ENCODE measurements at places on chromosomes 1 and 21. TPM values are rescaled to one million over a fixed set of nuclear protein-coding genes. Genes with fewer than 3 reads are reported as not detected.

GRCh38 chr21:14825514-14825974 lies 239.3 kb downstream of the NRIP1 start:
- no peak for DNase-seq

GRCh38 chr1:151372058-151372934 lies at the start of gene SELENBP1:
SELENBP1 (minus strand) TSS chr1:151372705; CDS start chr1:151372641, 64 bp downstream.
- peak; percentile 94 for DNase-seq

GRCh38 chr1:64983110-64983509 lies 16.8 kb upstream of the JAK1 start:
- DNase-seq: no peak

DNA sequence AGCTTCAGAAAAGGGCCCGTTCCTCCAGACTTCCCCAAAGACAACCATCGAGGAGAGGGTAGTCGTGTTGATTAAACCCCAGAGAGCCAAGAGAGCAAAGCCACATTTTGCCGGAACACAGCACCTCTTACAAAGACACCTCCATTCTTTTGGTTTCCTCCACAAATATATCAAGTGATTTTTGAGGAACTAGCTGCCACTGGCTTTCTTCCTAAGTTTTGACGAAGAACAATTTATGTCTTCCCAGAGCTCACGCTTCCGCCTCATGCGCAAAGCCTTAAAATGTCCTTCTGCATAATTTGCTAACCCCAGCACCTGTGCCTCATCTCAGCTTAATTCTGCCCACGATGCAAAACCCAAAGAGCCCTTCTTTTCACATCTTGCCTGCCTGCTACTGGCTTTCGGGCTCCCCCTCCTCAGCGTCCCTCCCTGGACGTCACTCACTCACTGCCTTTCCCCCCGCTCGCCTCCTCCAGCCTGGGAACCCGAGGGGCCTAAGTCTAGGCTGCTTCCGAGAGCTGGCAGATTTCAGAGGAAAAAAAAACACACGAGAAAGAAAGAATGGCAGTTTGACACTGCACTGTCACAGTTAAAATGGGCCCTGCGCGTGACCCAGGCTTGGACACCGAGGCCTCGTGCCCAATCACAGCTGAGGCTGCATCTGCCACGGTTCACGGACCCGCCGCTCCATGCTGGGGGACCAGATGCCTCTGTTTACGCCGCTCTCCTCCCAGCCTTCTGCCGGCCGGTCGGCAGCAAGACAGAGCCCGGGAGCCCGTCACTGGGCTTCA lies 77.6 kb upstream of the IFNAR2 start:
- DNase-seq: no peak

DNA sequence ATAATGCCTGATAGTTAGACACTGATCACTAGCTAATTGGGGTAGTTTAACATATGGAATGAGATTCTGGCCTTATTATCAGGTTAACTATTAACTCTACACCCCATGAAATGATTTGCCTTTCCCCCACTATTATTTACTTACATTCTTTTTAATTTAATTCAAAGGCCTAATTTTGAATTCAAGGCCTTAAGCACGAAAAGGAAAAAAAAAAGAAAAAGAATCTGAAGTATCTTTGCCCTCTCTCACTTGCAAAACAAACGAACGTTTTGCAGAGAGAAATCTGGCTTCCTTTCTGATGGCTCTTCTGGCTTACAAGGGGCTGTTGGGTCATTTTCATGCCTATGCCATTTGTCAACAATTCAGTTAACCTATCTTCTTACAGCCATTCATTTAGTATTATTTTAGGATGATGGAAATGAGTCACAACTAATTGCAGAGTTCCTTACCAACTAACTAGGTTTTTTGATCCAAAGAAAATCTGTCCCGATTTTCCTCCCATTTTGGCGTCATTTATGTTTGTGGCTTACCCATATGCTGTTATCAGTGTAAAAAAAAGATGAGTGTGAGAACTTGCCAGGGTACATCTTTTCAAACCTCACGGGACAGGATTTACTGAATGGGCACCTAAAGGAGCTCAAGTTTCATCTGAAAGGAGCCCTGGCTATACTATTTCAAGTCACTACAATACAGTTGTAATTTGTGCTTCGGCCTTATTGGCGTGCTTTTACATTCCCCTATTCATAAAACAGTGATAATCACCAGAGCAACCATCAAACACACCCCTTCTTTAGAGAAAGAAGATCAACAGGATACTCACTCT lies 1.9 kb upstream of the ERRFI1 start:
- no peak for DNase-seq

DNA sequence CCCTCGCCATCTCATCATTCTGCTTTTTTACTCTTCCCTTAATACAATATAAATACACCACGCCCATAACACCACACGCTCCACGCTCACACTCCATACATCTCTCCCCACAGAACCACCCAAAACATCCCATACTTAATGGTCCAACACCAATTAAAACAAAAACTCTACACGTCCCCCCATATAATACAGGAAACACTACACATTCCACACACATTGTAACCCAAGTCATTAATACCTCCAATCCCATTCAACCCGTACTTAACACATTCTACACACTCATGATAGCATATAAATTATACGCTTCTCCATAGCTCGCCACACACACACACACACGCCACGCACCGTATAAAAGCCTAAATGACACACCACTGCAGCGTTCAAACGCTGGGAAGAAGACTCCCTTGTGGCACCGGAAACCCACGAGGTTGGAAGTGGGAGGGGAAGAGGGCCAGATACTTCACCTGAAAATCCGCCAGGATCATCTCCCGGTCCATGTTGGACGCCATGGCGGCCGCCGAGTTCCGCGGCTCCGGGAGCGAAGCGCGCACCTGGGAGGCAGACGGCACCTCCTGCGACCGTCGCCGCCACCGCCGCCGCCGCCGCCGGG lies 659 bp downstream of the FAF1 start:
- DNase-seq: peak; percentile 27

The CFHR1 gene
- total RNA-seq: 0.75 TPM

DNA sequence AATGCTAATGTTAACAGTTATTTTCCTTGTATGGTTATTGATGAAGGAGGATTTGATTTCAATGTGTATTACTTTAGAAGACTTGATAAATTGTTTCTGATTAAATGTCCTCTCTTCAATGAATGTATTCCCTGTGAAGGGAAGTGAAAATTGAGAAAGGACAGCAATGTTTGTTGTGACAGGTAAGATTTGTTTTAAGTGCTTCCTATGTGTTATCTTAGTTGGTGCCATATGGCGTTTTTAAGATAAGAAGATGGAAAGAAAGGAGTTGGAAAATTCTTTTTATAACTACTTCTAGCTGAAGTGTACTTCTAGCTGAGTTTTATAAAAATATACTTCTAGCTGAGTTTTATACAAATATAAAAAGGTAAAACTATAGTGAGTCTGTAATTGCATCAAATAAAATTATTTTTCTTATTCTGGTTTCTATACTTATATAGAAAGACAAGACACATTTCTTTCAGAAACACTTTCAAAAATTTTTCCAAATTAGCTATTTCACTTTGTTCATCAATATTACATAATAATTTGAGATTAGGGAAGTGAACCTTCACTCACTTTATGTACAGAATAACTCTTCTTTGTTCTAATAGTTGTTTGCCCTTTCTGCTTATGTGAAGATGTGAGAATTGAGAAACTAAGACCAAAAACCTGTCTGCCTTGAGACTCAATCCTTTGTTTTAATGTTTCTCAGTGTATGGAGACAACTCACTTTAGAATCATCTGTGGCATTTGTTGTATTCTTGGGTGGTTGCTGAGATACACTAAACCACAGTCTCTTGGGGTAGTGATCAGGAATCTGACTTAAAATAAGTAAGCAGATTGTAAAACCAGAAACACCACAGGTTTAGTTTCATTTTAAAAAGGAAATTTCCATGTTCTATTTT lies 382.9 kb upstream of the B3GALT2 start:
- DNase-seq: no peak

DNA sequence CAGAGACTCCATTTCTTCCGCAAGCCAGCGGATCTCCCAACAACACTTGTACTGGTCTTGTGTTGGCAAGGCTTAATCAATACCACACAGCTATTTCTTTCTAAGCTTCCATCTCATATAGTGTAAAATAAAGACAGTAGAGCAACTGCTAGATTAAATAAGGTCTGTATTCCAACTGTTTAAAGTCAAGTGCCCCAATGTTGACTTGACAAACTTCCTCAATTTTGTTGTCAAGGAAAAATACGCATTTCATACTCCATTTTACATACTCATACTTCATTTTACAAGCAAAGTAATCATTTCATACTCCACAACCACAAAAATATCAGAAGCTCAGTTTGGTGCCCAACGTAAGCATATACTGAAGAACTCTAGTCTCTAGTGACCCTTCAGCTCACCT lies 143.0 kb downstream of the RERE start:
- no peak for DNase-seq

DNA sequence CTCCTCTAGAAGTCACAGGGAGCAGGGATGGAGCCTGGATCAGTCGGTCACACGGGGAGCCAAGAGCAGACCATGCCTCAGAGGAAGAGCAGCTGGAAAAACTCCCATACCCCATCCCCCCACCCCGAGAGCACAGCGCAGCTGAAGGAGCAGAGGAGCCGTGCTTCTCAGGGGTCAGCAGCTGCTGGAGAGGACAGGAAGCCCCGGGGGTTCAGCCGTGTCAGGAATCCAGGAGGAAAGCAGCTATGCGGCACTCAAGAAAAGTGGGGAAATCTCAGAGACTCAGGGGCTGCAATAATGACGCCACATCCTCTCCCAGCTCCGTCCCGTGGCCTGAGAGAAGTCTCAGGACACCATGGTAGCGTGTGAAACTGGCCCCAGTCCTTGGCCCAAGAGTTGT lies 102.3 kb downstream of the NPHP4 start:
- DNase-seq: no peak

GRCh38 chr1:182841368-182841988 lies 2.3 kb downstream of the DHX9 start:
- no peak for DNase-seq

The STIL gene
- total RNA-seq: 2.7 TPM

DNA sequence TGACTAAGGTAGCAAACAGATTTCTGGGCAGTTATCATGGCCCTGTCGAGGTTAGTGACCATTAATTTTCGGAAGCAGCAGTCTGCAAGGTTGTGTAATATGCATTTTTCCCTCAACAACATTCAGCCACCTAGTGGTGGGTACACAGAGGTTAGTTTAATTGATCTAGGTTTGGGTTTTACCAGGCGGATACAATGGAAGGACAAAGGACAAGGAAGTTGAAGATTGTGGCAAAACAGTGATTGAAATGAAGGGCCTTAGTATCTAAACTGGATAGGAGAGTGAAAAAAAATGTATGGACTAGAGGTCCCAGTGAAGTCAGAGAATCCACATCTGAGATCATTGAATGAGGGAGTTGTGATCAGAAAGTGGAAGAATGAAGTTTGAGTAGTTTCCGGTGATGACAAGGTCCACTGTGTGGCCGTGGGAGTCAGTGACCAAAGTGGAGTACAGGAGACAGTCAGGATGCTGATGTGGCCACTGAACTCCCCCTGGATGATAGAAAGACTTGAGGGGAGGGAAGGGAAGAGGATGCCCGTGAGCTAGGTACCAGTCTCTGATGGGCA lies 2.8 kb downstream of the ARMH1 start:
- DNase-seq: no peak

DNA sequence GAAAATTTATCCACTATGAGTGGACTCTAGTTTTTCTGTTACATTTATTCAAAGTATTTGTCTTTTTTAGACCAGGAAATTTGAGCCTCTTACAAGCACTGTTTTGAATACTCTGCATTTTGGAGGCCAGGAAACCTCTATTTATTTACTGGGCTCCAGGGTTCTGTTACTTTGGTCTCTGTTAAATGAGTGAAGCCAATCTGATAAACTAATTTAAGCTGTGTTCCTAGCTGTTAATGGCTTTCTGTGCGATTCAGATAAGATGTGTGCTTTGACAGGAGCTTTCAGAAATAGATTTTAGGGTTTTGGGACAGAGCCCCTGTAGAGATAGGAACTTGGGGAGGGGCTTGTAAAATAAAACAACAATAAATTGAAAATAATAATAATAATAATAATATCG lies 23.9 kb downstream of the ACKR1 start:
- DNase-seq: no peak

- DNase-seq: no peak
These were observed 439.3 kb downstream of the USP25 start for GRCh38 chr21:16169102-16169511.

The HSPB7 gene
- 187 TPM for total RNA-seq

DNA sequence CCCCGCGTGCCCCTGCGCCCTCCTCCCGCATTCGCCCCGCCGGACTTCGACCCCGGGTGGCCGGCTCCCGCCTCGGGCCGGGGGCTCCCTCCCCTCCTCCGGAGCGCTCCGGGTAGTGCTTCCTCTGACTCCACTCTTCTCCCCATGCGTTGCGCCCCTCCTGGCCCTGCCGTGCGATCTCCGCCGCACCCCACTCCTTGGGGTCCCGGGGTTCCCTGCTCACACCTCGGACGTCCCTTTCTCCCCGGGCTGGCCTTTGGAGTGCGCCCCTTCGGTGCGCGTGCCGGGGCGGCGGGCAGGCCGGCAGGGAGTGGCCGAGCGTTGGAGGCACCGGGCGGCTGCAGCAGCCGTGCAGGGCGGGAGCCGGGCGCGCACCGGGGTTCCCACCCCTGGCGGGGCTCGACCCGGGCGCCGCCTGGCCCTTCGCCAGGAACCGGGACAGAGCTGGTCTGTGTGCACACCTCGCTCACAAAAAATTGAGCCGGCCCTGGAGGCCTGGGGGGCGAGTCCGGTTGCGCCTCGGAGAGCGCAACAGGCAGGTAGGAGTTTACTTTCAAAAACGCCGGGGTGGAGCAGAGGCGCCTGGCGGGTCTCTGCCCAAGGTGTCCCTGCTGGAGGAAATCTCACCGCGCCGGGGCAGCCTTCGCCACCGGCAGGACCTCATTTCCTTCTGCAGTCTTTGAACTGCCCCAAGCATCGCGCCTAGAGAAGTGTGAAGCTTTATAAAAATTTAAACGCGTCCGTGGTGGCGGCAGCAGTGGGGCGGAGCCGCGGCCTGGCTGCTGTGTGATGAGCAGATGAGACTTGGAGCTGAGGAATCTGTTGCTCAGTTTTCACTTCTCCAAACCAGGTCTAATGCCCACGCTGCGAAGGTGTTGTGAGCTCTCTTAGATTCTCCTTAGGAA lies 650 bp downstream of the VANGL1 start:
- DNase-seq: peak; percentile 41

DNA sequence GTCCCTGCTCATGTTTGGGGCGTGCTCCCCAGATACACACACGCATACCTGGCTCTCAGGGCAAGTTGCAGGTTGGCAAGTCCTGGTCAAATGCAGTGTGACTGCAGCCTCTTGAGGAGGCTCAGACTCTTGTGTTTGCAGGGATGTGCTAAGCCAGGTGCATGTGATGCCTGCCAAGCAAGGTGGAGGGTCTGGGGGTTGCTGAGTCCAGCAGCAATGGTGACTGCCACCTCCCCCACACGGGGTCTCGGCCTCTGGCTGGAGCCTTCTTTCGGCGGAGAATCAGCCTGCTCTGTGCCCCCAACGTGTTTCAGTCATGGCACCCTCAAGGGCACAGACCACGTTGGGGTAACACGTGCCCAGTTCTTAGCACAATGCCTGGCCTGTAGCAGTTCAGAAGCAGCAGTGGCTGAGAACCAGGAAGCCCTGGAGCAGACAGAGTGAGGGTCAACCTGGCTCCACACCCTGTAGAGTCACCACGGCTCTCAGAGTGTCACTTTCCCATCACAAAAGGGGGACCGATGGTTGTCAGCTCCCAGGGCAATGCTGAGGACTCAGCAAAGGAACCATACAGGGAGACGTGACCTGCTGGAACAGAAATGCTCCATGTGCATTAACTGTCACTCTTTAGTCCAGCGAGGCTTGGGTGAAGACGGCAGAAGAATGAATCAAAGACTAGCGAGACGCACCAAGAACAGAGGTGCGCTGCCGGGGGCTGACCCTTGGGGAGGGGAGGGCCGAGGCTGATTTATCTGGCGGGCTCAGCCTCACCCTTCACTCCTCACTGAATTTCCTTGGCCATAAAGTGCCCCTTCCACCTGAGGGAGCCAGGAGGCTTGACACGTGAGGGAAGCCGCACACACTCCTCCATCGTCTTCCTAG lies 109.0 kb downstream of the PGBD5 start:
- DNase-seq: no peak

The GADD45A gene
- total RNA-seq: 60.9 TPM
